ENCODE measurements at places on chromosomes 2 and 18.

GRCh38 chr2:171128461-171128860 is 32.2 kb downstream of the TLK1 start:
- DNase-seq = no peak

- no peak for DNase-seq
These were observed 106.5 kb upstream of the ATP8B1 start for GRCh38 chr18:57909620-57910019.

GRCh38 chr2:142871396-142871795 is 6.1 kb upstream of the KYNU start:
- DNase-seq = no peak

DNA sequence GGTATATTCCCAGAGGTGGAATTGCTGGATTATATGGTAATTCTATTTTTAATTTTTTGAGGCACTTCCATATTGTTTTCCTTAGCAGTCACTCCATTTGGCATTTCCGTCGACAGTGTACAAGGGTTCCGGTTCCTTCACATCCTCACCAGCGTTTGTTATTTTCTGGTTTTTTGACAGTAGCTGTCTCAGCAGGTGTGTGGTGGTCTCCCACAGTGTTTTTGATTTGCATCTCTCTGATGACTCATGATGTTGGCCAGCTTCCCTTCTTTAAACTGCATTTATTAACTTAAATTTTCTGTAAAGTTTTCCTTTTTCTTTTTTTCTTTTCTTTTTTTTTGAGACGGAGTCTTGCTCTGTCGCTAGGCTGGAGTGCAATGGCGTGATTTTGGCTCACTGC is 19.7 kb downstream of the SH3BP4 start:
- no peak for DNase-seq

- no peak for DNase-seq
These were observed 48.3 kb upstream of the ACAA2 start for GRCh38 chr18:49861659-49862058.

DNA sequence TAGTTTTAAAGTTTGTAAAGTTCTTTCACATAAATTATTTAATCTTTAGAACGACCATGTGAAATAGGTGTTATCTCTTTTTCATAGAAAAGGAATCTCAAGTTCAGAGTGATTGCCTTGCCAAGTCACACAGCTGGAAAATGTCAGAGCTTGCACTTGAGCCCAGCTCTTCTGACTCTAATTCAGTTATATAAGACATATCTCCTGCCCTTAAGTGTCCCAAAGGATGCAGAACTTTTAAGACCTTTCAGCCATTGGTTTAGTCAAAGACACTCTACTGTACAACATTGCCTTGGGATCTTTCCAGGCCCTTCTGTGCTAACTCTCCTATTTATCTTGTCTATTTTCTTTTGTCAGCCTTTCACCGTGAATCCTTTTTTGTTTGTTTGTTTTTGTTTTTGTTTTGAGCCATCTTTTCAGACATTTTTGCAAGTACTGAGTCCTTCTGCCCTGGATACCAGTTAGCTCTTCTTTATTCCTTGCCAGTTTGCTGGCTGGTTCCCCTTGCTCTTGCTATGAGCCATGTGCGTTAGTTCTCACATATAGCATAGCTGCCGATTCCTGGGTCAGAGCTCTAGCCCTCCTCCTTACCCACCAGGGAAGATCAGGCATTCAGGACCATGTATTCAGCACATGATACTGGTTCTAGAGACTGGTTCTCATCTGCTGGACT is 160.0 kb upstream of the MYO3B start:
- no peak for DNase-seq

GRCh38 chr2:83695530-83695929 is 763.5 kb downstream of the SUCLG1 start:
- no peak for DNase-seq

- DNase-seq = no peak
These were observed 32.3 kb downstream of the TMEM18 start for GRCh38 chr2:644871-645270.

GRCh38 chr2:217204358-217204757 is 344.5 kb upstream of the TNP1 start:
- no peak for DNase-seq

- DNase-seq = no peak
These were observed 62.4 kb downstream of the PLB1 start for GRCh38 chr2:28558158-28558820.

GRCh38 chr18:11261486-11261885 is 112.1 kb upstream of the PIEZO2 start:
- no peak for DNase-seq

DNA sequence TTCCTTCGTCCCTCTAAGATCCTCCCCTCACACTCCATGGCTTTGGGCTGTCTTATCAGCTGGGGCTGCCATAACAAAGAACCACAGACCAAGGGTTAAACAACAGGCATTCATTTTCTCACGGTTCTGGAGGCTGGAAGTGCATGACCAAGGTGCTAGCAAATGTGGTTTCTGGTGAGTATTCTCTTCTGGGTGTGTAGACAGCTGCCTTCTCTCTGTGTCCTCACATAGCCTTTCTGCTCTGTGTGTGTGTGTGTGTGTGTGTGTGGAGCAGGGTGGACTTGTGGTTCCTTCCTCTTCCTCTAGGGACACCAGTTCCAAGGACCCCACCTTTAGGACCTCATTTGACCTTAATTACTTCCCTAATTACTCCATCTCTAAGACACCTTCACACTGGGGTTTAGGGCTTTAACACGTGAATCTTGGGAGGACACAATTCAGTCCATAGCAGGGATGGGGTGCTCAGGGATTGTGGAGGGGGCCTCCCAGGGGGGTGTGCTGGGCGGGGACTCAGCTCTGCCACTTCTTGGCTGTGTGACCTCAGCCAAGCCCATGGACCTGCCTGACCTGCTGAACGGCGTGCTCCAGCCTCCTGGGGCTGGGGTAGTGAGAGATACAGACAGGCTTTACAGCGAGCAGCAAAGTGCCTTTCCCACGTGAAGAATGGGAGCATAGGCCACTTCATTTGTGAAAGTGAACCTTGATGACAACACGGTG is 38.0 kb downstream of the ACKR3 start:
- DNase-seq = no peak

DNA sequence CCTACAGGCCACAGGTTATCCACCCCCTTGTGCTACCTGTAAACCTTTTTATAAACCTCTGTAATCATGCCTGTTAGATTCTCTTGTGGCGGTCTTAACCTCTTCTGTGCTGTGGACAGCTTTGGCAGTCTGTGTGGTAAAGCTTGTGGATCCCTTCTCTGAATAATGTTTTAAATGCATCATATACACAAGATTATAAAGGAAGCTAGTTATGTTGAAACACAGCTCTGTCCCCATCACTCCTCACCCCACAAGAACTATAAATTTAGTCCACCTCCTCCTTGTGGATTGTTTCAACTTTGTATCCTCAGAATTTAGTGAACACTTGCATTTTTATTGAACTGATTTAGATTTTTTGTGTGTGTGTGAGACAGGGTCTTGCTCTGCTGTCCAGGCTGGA is 107.7 kb downstream of the ICA1L start:
- DNase-seq = no peak

GRCh38 chr2:207289295-207290018 is 123.7 kb upstream of the KLF7 start:
- DNase-seq = no peak

DNA sequence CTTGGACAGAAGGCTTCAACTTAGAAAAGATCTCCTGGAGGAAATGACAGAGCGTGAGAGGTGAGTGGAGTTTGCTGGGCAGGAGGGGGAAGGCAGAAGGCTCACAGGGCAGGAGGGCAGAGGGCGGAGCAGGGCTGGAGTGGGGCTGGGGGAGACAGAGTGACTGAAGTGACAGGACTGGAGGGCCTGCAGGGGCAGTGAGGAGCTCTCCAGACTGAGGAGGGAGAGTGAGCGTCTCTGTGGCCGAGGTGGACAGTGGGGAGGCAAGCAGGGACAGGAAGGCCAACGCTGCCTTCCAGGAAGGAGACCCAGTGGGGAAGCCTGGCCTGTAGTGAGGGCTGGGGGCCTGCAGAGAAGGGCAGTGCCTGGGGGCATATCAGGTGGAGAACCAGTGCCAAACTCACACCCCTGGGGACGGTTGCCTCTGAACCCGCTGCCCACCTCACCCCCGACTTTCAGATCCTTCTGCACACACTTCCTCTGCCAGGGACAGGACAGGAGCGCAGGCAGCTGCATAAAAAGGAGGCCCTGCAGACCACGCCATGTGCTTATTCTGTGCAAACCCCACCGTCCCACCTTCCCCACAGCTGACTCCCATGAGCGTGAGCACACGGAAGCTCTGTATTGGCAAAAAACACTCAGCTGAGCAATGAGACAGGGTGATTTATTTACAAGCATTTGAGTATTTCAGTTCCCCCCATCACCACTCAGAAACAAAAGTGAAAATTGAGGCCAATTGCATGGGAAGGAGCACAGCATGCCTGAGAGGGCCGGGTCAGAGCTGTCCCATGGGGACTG is 244.3 kb downstream of the FAM210A start:
- no peak for DNase-seq

DNA sequence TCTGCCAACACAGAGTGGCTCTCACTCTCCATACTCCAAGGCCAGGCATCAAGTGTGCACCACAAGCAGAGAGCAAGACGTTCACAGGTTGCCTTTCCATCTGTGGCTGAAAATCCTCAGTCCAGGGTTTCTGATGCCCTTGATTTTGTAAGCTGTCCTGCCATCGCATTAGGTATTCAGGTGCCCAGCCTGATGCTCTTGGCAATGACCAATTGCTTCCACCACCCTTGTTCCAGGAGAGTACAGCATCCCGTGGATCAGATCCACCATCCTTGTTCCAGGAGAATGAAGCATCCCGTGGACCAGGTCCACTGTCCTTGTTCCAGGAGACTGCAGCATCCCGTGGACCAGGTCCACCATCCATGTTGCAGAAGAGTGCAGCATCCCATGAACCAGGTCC is 133.4 kb upstream of the GPC1 start:
- no peak for DNase-seq

DNA sequence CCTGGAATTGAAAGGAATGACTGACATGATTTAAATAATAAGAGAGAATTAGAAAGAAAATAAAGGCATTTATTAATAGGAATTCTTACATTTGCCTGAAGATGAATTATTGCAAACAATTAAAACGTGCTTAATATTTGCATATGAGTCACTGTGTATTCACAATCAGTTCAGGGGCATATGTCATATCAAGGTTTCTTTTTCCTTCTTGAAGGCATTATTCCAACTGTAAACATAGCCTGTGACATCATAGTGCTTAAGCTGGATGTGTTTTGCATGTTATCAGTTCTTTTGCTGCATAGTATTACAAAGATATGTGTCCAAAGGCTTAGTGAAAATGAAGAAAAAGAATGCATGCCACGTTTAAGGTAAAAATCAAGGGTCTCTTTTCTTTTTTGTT is 80.8 kb downstream of the MEIS1 start:
- DNase-seq = no peak

- DNase-seq = no peak
These were observed 110.5 kb downstream of the DYSF start for GRCh38 chr2:71563872-71564271.

Measured in T follicular helper cell (primary cell).